ENCODE measurements at places on chromosomes 12 and 14. TPM values are rescaled to one million over a fixed set of nuclear protein-coding genes. Genes with fewer than 3 reads are reported as not detected.

Gene SLCO1B3
- 0.17 TPM for total RNA-seq

Gene PLEKHH1
- total RNA-seq = 35.6 TPM

Gene CD27
- total RNA-seq = 3.8 TPM

Gene RPS6KL1
- total RNA-seq = 18.6 TPM

DNA sequence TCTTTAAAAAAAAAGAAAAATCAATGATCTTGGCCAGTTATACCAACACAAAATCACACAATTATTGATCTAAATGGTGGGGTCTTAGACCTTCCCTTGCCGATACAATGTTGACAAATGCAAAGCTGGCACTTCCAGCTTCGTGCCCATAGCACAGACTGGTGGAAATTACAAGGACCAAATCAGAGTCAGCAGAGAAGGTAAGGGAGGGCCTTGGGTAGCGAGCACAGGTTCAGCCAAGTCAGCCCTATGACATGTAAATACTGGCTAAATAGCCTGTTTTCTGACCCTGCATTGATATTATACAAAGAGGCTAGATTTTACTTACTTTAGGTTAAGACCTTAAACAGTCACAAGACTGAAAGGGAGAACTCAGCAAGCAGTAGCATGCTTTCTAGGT lies 30.3 kb upstream of the WDR89 start:
- DNase-seq = peak; percentile 50

- no peak for DNase-seq
Measured at GRCh38 chr12:23862701-23863100, 86.8 kb downstream of the SOX5 start.
